ENCODE measurements at places on chromosomes 5 and 9.
A peak's percentile ranks its signal among the peaks of the same experiment; 100 is the strongest.

DNA sequence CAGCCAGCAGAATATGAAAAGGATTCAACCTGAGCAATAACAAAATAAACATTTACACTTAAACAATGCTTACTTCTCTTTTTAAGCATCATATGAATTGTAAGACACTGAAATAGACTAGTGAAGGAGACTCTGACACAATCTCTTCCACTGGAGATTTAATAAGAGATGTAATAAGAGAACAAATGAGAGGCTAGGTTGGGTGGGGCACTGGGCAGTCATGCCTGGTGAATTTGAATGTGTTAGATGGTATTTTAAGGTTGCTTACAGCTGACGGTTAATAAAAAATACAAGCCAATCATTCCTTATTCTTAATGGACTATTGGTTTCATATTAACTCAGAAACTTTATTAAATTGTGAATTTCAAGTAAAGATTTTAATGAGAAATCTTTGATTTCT is 105.9 kb upstream of the TARS1 start:
- no peak for DNase-seq

GRCh38 chr5:157540707-157541446 is 34.7 kb downstream of the ADAM19 start:
- DNase-seq, result peak; percentile 73

DNA sequence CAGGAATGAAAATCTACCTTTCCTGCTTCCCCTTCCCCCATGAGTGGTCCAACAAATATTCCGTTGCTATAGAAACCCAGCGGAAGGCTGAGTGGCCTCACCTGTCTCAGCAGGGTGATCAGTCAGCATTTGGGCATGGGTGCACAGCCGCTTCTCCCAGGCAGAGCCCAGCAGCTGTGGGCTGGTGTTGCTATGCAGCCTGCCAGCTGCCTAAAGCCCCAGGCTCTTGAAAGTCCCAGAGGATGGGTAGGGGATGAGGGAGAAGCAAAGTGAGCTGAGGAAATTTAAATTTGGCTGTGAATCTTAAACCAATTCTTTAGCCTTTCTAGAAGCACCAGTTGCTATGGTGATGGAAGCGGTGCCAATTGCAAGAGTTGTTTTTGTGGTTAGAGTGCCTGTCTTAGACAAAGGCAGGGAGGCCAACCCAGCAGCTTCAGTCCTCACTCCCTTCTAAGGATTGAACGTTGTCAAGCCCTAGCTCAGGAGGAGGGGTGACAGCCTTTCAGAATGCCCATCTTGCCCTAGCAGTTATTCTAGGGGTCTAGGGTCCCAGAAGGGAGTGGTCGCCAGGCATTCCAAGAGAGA is 151.5 kb upstream of the PITX1 start:
- DNase-seq, result no peak

- DNase-seq, result no peak
These were observed 2.7 kb upstream of the APBA1 start for GRCh38 chr9:69674716-69675438.

- DNase-seq, result no peak
These were observed 168.9 kb downstream of the ERCC6L2 start for GRCh38 chr9:96044401-96044800.

DNA sequence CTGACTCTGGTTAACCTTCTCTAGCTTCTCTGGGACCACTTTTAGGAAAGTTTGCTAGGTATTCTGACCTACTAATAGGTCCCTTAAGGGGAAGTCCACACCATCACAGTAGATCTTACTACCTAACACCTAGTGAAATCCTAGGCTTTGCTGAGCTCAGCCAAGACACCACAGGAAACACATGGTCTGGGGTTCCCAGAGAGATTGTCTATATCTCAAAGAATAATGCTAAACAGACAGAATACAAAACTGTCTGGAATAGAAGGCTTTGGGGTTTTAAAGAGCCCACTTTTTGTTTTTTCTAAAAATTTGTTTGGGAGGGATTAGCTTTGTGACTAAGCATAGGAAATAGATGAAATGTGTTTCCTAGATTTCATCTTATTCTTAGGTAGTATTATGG is 395.1 kb downstream of the ARHGEF28 start:
- DNase-seq, result no peak

GRCh38 chr5:176534640-176535039 is 2.6 kb downstream of the RNF44 start:
- peak; percentile 46 for DNase-seq

GRCh38 chr9:110536822-110537221 is 42.7 kb downstream of the SVEP1 start:
- DNase-seq, result no peak

DNA sequence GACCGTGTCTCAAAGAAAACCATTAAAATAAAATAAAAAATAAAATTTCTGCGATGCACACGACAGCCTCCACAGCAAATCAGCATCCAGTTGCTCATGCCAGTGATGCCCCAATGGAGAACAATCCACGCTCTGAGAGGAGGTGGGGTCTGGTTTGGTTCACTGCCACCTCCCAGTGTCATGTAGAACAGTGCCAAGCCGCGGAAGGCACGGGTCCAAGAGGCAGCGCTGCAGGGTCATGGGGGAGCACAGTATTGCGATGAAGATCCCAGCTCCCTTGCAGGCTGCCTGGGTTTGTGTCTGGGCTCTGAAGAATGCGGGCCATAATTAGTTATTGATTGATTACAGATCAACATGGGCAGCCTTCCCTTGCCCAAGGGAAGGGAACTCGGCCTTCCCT is 6.1 kb upstream of the CACFD1 start:
- no peak for DNase-seq

- no peak for DNase-seq
These were observed 19.9 kb downstream of the MGAT1 start for GRCh38 chr5:180782748-180783147.

- peak; percentile 70 for DNase-seq
These were observed 37.0 kb upstream of the VDAC1 start for GRCh38 chr5:134041570-134042411.

DNA sequence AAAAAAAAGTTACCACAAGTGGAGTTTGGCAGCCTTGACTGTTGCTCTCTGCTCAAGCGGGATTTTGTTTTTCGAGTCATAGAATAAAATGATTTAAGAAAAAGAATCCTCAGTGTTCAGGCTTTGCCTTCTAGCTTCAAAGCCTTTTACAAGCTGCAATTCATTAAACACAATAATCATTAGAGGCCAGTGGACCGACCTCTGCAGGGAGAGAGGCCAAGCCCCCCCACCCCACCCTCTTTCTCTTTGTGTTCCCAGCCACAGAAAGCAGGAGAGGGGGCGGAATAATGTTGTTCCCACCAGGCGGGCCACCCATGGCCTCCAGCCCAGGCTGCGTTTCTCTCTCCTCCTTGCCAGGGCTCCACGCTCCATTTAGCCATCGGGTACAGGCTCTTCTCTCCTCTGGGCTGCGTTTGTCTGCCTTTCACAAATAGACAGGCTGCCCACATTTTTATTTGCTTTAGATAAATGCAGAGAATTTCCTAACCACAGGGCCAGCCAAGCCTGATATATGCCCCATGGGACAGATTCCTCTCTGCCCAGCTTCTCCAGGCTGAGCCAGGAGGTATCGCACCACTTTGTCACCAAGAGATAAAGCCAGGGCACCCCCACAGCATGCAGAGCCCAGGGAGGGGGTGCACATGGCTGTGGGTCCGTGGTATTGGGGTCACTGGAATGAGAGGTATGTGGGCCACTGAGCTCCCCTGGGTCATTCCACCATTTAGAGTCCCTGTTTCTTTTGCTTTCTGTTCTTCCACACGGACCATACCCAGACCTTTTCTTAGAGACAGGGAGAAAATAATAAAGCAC is 318.8 kb downstream of the PIK3R1 start:
- no peak for DNase-seq

GRCh38 chr5:145787507-145787906 is 47.6 kb downstream of the PRELID2 start:
- no peak for DNase-seq

- no peak for DNase-seq
These were observed 17.9 kb upstream of the GFPT2 start for GRCh38 chr5:180370861-180371641.

DNA sequence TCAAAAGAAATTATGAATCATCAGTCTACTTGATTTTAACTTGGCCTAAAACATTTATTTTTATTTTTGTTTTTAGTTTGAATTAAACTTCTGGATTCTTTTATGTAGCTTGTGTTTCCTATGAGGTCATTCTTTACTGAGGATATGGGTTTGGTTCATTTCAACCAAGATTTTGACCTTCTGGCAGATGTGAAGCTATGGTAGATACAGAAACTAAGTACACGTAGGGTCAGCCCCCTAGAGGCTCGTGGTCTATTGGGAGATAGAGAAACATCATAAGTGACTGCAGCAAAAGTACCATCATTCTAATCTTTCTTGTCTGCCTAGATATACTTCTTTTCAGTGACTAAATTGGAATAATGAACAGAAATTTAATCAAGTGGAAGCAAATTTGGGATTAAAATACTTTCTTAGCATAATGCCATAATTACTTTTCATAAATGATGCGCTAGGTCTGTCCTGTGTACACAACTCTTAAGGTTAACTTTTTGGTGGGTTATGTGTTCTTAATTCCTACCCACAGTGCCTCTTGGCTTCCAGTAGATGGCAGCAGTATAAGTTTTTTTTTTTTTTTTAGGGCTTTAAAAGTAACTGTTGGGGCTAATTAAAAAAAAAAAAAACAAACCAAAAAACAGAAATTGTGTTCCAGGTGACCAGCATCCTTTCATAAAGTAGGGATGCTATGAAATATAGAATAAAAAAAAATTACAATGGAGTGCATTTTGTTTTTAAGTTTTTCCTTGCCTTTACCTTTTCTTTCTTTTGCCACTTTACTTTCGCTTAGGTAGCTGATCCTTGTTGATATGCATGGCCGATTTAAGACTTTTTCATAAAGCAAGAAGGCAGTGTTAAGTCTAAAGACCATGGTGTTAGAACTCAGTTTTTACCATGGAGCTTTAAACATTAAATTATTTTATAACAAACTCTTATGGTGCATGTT is 49.9 kb downstream of the LRRTM2 start:
- DNase-seq, result peak; percentile 56

Data from GM13977 (cell line).